CD4-positive, alpha-beta T cell treated with Interferon alpha-2 for 1 hour (primary cell): ENCODE measurements at places on chromosomes 4 and X.

- no peak for DNase-seq
These were observed 74.0 kb downstream of the PAK3 start for GRCh38 chrX:111170017-111170416.

GRCh38 chrX:71492231-71493065, 40.5 kb upstream of the OGT start:
- DNase-seq = peak; percentile 35

GRCh38 chrX:14590216-14590615, 60.9 kb downstream of the GLRA2 start:
- DNase-seq = no peak

GRCh38 chrX:15790769-15791290, 546 bp downstream of the ZRSR2 start:
- DNase-seq = no peak

DNA sequence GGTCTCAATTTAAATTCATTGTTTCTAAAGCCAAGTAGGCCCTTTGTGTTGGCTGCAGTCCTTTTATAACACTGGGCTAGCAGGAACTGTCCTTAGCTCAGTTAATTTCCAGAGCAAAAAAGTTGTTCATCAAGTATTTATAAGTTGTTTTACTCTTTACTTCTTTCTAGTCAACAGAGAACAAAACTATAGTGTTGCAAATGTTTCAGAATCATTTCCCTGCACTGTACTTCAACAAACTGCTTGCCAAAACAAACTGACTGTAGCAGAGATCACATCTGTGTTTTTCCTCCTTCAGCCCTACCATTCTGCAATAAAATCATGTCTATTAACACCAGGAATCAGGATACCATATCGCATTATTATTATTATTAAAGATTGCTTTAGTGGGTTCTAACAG, 168.5 kb upstream of the SH3RF1 start:
- DNase-seq = no peak

- DNase-seq = no peak
These were observed 558.7 kb downstream of the SPRY1 start for GRCh38 chr4:123955167-123955800.

- no peak for DNase-seq
These were observed 25.0 kb downstream of the TEC start for GRCh38 chr4:48244665-48245064.

GRCh38 chr4:154194649-154195048, 296.9 kb downstream of the DCHS2 start:
- DNase-seq = no peak

- no peak for DNase-seq
These were observed 562.0 kb downstream of the SMARCA1 start for GRCh38 chrX:128961290-128961689.

DNA sequence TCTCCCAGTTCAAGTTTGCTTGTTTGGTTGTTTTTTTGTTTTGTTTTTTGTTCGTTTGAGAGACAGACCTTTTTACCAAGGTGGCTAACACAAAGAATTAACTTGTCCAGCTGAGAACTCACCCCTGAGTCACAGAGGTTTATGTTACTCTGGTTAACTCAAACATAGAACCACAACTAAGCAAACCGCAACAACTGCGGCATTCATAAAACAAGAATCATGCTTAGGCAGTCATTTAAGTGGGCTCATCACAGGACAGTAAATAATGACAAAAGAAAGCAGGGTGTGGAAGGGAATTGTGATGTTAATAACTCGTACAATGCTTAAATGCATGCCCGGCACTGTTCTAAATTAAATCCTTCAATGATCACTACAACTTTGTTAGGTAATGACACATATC, 24.7 kb upstream of the IL13RA1 start:
- DNase-seq = no peak

- DNase-seq = no peak
These were observed 291.6 kb downstream of the ARAP2 start for GRCh38 chr4:35952751-35953150.

GRCh38 chr4:76584241-76585152, 149.5 kb downstream of the SHROOM3 start:
- DNase-seq = no peak

- no peak for DNase-seq
These were observed 13.5 kb downstream of the TIMP1 start for GRCh38 chrX:47595716-47596251.

DNA sequence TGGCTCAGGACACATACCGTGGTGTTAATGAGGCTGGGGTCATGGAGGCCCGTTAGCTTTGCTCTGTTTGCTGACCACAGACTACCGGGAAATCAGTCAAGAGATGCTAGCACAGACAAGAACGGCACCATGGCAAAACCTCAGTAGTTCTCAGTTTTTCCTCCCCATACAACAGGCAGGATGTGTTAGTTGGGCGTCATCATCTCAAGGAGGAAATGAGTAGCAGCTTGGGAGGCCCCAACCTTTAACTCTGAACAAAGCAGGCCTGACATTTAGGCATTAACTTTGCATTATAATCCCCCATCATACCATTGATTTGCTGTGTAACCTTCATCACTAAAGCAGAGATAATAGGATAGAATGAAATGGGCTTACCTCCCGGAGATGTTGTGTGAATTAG, 714.2 kb downstream of the RPA4 start:
- DNase-seq = peak; percentile 1

- DNase-seq = no peak
These were observed 30.2 kb downstream of the ARSD start for GRCh38 chrX:2898846-2899512.

GRCh38 chrX:43817444-43817843, 64.8 kb downstream of the MAOB start:
- no peak for DNase-seq

- no peak for DNase-seq
These were observed 110.0 kb downstream of the PSAPL1 start for GRCh38 chr4:7324651-7325121.

- DNase-seq = no peak
These were observed 10.0 kb upstream of the SPCS3 start for GRCh38 chr4:176309772-176310171.

DNA sequence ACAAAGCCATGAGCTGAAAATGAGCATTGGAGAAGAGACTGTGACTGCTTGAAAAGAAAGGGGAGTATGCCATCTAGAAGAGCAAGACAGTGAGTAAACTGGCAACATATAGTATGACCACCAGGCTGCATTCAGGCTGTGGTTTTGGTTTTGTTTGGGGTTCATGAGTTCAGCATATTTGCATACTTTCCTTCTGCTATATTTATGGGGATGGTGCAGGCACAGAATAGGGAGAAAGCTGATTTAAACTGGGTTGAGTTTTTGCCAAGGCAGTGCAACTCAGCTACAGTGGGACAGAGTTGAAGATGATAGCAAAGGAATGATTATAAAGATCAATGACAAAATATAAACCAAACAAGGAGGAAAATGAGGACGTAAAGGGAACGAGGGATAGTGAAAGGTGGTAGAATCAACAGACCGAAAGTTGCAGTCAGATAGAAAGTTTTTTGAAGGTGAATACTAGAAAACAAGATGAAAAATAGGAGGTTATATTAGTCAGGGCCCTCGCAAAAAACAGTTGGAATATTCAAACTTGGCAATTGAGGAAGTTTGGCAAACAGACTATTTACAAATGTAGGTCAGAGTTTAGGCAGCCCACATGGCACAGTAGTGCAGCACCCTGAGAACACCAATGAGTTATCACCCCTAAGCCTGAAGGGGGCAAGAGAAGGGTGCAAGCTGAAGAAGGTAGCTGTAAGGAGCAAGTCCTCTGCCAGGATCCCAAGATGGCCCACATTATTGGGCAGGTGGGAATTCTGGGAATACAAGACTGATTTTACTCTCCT, 114.8 kb upstream of the MAP9 start:
- DNase-seq = no peak
